ENCODE measurements at places on chromosomes 13 and 19.
A peak's percentile ranks its signal among the peaks of the same experiment; 100 is the strongest.

GRCh38 chr19:52722062-52723003, 12.5 kb downstream of the ZNF611 start:
- no peak for DNase-seq

DNA sequence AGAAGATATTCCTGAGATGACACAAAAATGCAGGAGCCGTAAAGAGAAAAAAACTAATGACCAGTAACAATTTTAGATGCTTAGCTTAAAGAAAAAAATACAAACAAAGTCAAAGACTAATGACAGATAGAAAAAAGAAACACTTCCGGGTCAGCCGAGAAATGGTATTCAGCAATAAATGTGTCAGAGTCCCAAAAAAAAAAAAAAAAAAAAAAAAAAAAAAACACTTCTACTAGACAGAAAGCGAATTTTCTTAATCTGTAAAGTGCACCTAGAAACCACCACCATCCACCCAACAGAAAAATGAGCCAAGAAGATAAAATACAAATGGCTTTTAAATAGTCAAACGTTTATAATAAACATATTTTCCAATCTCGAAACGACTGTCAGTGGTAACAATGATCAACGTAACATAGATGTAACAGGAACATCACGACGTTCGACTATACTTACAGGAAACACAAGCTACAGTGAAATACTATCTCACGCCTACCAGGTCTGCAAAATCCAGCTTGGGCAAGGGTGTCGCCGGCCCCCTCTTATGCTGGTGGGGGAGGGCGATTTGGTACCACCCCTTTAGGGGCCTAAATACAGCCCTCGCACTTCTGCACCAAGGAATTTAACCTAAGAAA, 10.6 kb downstream of the ABHD17A start:
- peak; percentile 53 for DNase-seq

GRCh38 chr13:63851526-63851925, 2435.9 kb upstream of the PCDH20 start:
- DNase-seq = no peak

DNA sequence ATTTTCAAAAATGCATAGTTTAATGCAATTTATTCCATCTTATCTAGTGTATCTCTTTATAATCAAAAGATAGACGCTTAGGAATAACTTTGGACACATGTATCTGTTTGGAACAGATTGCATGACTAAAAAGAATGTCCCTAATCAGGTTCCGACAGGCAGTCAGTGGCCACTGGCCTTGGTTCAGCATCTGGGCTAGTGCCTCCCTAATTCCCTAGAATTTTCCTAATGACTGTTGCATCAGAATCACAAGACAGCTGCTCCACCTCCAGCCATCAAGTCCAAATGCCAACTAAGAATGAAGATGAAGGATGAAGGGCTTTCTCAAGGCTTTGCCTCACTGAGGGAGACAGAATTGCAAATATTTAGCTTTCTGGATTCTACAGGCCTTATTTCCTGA, 173.8 kb downstream of the EFNB2 start:
- no peak for DNase-seq

- no peak for DNase-seq
Observed at GRCh38 chr13:113005076-113005865, 36.3 kb downstream of the MCF2L start.

DNA sequence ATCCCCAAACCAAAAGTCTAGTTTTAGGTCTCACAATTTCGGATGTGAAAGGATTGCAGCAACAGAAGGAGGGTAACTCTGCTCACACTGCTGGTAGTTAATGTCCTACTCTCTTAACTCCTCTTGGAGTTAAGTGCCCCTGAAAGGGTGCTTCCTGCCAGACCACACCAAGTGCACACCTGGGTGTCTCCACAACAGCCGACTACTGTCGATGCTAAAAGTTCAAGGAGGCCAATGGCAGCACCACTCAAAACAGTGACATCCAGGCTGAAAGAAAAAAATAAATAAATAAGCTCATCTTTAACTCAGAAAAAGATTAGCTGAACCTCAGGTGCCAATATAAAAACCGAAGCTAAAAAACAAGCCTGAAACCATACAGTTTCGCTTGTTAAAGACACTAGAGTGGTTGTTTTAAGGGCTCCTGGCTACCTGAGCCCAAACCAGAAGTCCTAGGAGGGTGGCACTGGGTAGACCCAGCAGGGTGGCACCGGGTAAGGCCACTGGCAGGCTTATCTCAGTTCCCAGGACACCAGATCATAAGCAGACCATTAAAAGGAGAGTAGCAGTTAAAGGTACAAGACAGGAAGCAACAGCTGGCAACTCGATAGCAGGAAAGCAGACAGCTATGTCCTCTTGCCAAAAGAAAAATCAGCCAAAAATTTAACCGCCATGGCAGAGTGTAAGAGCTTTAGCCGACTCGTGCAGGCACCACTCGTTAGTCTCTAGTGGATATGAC, 39.3 kb downstream of the BRD4 start:
- DNase-seq = peak; percentile 57

DNA sequence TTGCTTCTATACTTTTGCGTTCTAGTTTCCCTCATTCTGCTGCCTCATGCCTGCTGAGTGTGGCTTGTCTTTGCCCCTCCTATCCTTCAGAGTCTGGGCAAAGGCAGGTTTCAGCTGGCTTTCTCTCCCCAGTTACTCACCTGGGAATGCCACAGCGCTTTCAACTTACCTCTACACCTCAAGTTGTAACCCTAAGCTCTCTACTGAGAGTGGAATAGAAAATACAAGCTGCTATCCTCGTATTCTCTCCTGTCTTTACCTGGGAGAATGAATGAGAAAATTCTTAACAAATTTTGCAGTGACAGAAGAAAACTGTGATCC, 316.3 kb upstream of the KLF12 start:
- no peak for DNase-seq

- no peak for DNase-seq
Observed at GRCh38 chr19:13005253-13005652, 10.0 kb downstream of the NFIX start.

Measured in NCI-H2029 (cell line).